ENCODE measurements at places on chromosomes 3 and 15. TPM values are rescaled to one million over a fixed set of nuclear protein-coding genes. Genes with fewer than 3 reads are reported as not detected.

The KLHL18 gene
- total RNA-seq: 15.1 TPM

The PLAAT1 gene
- total RNA-seq: 0.09 TPM

The TERC gene
- total RNA-seq: 47.0 TPM

The DPPA2 gene
- not detected for total RNA-seq

The C3orf20 gene
- under 0.01 TPM for total RNA-seq

The ATXN7 gene
- 9.2 TPM for total RNA-seq

The PRR20G gene
- not detected for total RNA-seq

The HTR3E gene
- total RNA-seq: not detected

The GPR27 gene
- total RNA-seq: not detected

The PTH1R gene
- total RNA-seq: not detected

The GUCA1C gene
- not detected for total RNA-seq

The EBLN2 gene
- total RNA-seq: 3.6 TPM

The ADAMTS9 gene
- total RNA-seq: 31.8 TPM

The RAD51 gene
- total RNA-seq: 2.8 TPM

Measured in dermis lymphatic vessel endothelial cell (primary cell).